ENCODE measurements at places on chromosomes 7 and 10. TPM values are rescaled to one million over a fixed set of nuclear protein-coding genes. Genes with fewer than 3 reads are reported as not detected.

The LRRN3 gene
- total RNA-seq = under 0.01 TPM

The ATOH7 gene
- not detected for total RNA-seq

The MINPP1 gene
- total RNA-seq = 38.8 TPM

The PAPOLB gene
- not detected for total RNA-seq

The PRKRIP1 gene
- total RNA-seq = 19.0 TPM

The OR2A5 gene
- total RNA-seq = not detected

The MUC12 gene
- total RNA-seq = not detected

The EIF5AL1 gene
- total RNA-seq = 0.48 TPM

The SLC18A3 gene
- not detected for total RNA-seq

The IDI2 gene
- not detected for total RNA-seq

The ZNF503 gene
- total RNA-seq = 4.8 TPM

The NKX1-2 gene
- total RNA-seq = 2.2 TPM

The FEZF1 gene
- total RNA-seq = not detected

The TMEM140 gene
- total RNA-seq = not detected

The SRPK2 gene
- total RNA-seq = 48.2 TPM

The NPC1L1 gene
- total RNA-seq = not detected

The AKR1C8 gene
- total RNA-seq = not detected

The NKX6-2 gene
- not detected for total RNA-seq

The RGS10 gene
- 37.9 TPM for total RNA-seq

The SPDYE5 gene
- not detected for total RNA-seq

The CTTNBP2 gene
- total RNA-seq = 1.1 TPM

The VSIR gene
- 10.0 TPM for total RNA-seq

The IFIT1B gene
- not detected for total RNA-seq

The CALML5 gene
- not detected for total RNA-seq

The CYP2C19 gene
- not detected for total RNA-seq

The MOGAT3 gene
- not detected for total RNA-seq

The UTF1 gene
- total RNA-seq = not detected

The CRYGN gene
- not detected for total RNA-seq

The CLDN4 gene
- 60.3 TPM for total RNA-seq

The PRSS37 gene
- total RNA-seq = not detected

The CRTAC1 gene
- not detected for total RNA-seq

The BAG3 gene
- total RNA-seq = 11.3 TPM

The FAM13C gene
- 0.24 TPM for total RNA-seq

The ATP6V0A4 gene
- total RNA-seq = 0.21 TPM

The RAB18 gene
- total RNA-seq = 50.1 TPM

The PDZD8 gene
- 24.5 TPM for total RNA-seq

The GATAD1 gene
- total RNA-seq = 15.9 TPM

The LRRC18 gene
- not detected for total RNA-seq

The PRKAR2B gene
- 0.24 TPM for total RNA-seq

The PLA2G12B gene
- total RNA-seq = not detected

The CPA2 gene
- not detected for total RNA-seq

The TPST1 gene
- 22.2 TPM for total RNA-seq

The SEMA3E gene
- under 0.01 TPM for total RNA-seq

The ACSM6 gene
- total RNA-seq = not detected

The KCP gene
- total RNA-seq = 0.72 TPM
